ENCODE measurements at places on chromosomes 2 and 18.

GRCh38 chr2:17544256-17544655, 3.8 kb downstream of the VSNL1 start:
- DNase-seq = no peak

DNA sequence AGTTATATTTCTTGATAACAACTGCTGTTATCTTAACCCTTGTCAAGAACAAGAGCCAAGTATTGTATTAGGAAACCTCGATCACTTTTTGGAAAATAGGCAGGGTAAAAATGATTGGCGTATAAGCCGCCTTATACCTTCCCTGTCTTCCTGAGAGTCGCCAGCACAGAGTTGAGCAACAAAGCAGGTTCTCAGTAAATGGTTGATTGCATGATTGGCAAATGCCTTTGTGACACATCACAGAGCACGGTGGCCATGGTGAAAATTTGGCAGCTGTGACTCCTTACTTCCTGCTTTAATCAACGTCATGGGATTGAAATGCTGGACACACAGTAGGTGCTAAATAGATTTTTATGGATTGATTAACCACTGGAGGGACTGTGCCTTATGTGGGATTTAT, 3.9 kb upstream of the KLHL29 start:
- DNase-seq = peak; percentile 38

GRCh38 chr2:31233741-31234682, at the start of gene EHD3:
Gene EHD3, plus strand, starts transcription at chr2:31234152. Its CDS starts 470 bp downstream, at chr2:31234622.
- peak; percentile 83 for DNase-seq

GRCh38 chr2:176079831-176080539, 3.8 kb downstream of the EVX2 start:
- DNase-seq = no peak

GRCh38 chr18:2169656-2170055, 401.6 kb downstream of the METTL4 start:
- no peak for DNase-seq

GRCh38 chr2:11559786-11560155, 25.9 kb downstream of the GREB1 start:
- no peak for DNase-seq

GRCh38 chr2:206423147-206423546, 20.2 kb upstream of the ADAM23 start:
- no peak for DNase-seq

DNA sequence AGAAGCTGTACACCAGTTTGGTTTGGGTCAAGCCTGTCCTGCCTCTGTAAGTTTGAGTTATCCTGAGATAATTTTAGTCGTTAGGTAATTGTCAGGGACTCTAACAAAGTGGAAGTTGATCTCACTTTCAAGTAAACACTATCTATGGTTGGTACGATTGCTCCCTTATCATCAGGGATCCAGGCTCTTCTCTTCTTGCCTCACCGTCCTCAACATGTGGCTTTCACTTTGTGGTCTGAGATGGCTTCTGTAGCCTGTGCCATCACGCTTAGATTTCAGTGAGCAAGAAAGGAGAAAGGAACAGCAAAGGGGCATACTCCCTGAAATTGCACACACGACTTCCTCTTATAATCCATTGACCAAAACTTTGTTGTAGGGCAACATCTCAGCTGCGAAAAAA, 115.6 kb downstream of the CTAGE1 start:
- DNase-seq = no peak

GRCh38 chr2:11697103-11697871, 27.3 kb upstream of the NTSR2 start:
- DNase-seq = no peak

- DNase-seq = no peak
Measured at GRCh38 chr2:1718339-1719220, 25.7 kb downstream of the PXDN start.

GRCh38 chr18:72544092-72544886, at the start of gene CBLN2:
Gene CBLN2, minus strand, starts transcription at chr18:72544342. Its CDS starts 2,182 bp downstream, at chr18:72542160.
- DNase-seq = no peak

GRCh38 chr2:174683392-174683759, 80.9 kb downstream of the CHRNA1 start:
- peak; percentile 41 for DNase-seq

DNA sequence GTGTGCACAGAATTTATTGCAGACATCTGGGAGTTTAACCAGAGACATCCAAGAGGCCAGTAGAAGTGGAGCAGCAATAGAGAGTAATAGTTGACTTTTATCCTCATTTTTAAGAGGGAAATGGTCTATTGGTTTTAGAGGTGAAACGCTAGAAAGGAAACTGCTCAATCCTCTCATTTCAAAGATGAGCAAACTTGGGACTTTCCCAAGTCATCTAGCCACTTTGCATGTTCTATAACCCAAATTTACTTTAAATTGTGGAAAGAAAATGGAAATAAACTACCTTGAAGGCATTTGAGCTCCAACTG, 601.7 kb downstream of the ARHGAP15 start:
- no peak for DNase-seq

DNA sequence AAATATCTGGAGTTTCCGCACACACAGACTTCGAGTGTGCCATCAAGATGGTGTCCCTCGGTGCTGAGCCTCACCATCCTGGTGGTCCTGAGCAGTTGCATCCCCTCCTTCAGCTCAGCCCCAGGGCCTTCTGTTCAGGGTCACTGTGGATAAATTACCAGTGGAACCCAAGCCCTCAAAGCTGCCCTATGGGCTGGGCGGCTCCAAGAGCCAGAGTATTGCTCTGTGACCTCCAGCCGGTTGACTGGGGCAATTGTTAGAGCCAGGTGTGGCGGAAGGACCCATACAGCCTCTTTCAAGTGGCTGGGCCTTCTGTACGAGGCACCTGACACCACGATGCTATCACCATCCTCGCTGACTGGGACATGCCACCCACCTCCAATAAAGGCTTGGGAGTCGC, 215.5 kb downstream of the GBX2 start:
- DNase-seq = no peak

- DNase-seq = no peak
Measured at GRCh38 chr18:12086249-12086648, 7.4 kb upstream of the ANKRD62 start.

Measured in CD4-positive, alpha-beta T cell treated with Interleukin-4 for 1 hour (primary cell).